Astrocyte of the hippocampus (primary cell): ENCODE measurements at places on chromosomes 3 and 15.

DNA sequence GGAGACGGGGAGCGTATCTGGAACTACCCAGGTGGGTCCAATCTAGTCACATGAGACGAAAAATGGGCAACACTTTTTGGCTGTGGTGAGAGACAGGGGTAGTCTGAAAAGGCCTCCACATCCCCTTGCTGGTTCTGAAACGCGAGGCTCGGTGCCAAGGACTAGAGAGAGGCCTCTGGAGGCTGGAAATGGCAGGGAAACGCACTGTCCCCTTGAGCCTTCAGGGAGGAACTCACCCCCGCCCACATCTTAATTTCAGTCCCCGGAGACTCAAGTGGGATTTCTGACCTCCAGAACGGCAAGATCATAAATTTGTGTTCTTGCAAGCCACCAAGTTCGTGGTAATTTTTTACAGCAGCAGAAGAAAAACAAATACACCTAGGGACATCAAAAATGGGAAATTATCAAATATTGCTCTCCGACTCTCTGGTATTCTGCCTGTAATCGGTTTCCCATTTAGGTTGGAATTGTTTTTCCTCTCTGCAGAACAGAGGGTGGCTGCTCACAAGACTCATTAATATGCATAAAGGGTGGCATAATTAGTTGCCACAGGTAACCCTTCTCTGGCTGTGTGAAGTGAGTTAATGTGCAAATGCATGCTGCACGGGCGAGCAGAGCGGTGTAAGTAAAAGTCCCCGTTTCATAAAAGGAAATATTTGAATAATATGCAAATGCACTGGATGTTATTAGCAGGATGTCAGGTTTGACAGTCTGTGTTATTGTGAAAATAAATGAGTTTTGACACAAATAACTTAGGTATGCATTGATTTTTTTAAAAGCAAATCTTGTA lies 185.7 kb downstream of the ARRDC4 start:
- no peak for DNase-seq

GRCh38 chr15:90603893-90604292 lies 74.2 kb downstream of the CRTC3 start:
- no peak for DNase-seq

DNA sequence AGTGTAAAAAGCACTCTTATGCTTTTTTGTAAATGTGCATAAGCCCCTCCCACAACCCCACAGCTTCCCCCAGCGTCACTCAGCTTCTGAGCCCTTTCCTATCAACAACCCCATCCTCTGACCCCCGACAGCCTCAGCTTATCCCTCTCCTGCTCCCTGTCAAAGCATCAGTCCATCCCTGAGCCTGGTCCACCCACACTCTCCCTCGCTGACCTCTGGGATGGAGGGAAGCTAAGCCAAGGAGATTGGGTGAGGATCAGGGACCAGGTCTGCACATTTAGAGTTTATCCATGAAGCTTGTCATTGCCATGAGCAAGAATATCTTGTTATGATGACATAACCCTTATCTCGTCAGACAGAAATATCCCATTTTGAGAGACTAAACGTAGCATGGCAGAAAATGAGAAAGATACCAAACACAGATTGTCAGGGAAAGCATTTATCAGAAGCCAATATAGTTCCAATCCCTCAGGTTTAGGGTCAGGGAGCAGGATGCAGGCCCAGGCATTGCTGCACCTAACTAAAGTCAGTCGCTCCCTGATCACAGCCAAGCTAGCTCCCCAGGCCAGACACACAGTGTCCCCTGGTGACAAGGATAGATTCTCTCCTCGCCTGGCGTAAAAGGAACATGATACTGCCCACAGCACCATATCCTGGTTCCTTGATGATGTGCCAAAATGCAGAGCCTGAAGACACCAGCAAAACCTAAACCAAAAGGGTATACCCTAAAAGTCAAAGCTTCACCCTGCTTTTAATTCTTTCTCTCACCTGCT lies 66.9 kb downstream of the DCLK3 start:
- DNase-seq, result no peak

- no peak for DNase-seq
Observed at GRCh38 chr15:87135109-87135508, 1055.4 kb downstream of the AGBL1 start.

GRCh38 chr3:152209776-152210175 lies 59.0 kb upstream of the MBNL1 start:
- no peak for DNase-seq

GRCh38 chr3:29065211-29065785 lies 215.6 kb upstream of the RBMS3 start:
- DNase-seq, result peak; percentile 99

DNA sequence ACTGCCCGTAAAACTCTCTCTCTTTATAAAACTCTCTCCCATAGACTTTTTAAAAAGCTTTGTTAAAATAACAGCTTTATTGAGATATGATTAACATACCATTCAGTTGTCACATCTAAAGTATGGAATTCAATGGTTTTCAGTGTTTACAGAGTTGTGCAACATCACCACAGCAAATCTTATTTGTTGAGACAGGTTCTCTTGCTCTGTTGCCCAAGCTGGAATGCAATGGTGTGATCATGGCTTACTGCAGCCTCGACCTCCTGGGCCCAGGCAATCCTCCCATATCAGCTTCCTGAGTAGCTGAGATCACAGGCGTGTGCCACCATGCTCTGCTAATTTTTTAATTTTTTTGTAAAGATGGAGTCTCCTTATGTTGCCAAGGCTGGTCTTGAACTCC lies 35.9 kb upstream of the TRAK1 start:
- DNase-seq, result no peak

DNA sequence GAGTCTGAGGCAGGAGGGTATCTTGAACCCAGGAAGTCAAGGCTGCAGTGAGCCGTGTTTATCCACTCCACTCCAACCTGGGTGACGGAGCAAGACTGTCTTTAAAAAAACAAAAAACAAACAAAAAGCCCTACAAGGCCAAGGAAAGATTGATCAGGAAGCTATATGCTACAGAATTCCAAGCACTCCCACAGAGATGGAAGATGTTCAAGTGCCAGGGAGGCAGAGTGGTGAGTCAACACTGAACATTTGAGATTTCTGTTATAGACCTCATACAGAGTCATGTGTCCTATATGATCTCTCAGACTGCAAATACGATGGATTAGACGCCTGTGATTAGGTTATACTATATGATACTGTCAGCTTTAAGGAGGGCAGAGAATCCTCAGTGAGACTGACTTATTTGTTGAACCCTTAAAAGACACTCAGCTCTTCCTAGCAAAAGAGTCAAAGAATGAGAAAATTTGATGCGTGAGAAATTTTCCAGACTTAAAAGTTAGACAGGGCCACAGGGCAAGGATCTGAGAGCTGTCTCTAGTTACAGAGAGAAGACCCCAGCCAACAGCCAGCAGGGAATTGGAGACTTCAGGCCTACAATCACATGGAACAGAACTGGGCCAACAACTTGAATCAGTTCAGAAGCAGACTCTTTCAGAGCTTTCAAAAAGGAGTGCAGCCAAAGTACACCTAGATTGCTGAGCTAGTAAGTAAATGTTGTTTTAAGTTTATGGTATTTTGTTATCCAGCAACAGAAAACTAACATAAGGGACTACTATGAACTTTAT lies 107.6 kb downstream of the PIK3CB start:
- DNase-seq, result peak; percentile 41

- DNase-seq, result no peak
Observed at GRCh38 chr3:10370429-10370828, 49.5 kb upstream of the SEC13 start.

DNA sequence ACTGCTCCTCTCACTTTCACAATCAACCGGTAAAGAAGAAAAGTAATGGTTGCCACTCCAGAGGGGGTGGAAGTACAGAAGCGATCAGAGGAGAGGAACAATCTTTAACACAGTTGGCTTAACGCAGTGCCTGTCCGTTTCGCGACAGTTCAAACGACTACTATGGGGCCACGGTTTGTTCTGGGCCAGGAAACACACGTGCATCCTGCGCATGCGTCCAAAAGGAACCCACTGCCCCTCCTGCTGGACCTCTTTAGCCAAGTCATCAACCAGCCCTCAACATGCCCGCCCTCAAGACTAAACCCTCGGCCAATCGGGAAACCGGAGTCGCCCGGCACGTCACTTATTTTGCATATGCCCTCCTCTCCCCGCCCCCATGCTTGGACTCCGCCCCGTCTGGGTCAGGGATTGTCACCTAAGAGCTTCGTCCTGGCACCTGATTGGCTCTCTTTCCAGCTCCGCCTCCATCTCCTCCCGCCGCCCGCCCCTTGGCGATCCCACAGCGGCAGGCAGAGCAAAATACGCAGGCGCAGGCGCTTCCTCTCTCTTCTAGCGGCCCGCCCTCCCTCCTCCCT lies 345 bp upstream of the CDV3 start:
- DNase-seq, result peak; percentile 100

DNA sequence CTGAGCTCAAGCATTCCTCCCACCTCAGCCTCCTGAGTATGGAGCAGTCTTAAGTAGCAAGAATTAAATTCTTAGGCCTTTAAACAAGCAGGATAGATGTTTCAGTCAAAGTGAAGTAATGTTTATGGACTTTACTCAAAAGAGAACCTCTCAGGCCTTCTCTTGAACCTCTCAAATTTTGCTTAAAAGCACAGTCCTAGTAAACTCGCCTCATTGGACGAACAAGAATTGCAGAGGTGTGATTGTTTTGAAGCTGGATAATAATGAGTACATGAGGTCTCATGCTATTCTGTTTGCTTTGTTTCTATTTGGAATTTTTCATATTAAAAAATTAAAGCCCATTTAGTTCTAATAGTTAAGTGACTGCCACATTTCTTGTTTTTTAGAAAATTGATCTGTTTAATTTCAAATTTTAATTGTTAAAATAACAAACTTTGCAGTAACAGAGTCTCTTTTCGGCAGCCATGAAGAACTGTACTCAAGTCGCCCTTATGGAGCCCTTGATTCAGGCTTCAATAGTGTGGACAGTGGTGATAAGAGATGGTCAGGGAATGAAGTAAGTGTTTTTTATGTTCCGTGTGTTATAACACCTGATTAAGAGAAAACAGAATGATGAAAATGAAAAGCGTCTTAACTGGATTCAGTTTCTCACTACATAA lies 39.4 kb downstream of the LRCH3 start:
- DNase-seq, result no peak

GRCh38 chr3:129346695-129347457 lies 68.2 kb downstream of the HMCES start:
- DNase-seq, result no peak

- peak; percentile 49 for DNase-seq
Observed at GRCh38 chr3:104273046-104273649, 1093.6 kb upstream of the ALCAM start.

DNA sequence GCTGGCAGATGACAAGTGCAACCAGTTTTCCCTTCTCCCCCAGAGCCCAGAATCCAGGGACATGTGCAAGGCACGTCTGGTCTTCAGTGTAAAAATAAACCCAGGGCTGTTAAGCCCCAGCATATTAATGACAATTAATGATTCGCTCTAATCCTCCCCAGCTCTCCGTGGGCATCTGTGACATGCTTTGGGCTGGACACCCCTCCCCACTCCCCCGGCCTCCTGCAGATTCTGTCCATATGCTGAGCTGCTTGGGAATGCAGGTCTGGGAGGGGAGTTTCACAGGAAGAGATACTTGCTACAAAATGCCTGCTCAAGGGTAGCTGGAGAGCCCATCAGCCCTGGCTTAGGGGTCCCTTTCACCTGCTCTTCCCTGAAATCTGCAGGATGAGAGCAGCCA lies 43.0 kb upstream of the NTRK3 start:
- no peak for DNase-seq

- DNase-seq, result no peak
Observed at GRCh38 chr3:15199493-15200105, 6.4 kb upstream of the CAPN7 start.

GRCh38 chr3:33722626-33723370 lies 4.7 kb upstream of the CLASP2 start:
- DNase-seq, result peak; percentile 16

DNA sequence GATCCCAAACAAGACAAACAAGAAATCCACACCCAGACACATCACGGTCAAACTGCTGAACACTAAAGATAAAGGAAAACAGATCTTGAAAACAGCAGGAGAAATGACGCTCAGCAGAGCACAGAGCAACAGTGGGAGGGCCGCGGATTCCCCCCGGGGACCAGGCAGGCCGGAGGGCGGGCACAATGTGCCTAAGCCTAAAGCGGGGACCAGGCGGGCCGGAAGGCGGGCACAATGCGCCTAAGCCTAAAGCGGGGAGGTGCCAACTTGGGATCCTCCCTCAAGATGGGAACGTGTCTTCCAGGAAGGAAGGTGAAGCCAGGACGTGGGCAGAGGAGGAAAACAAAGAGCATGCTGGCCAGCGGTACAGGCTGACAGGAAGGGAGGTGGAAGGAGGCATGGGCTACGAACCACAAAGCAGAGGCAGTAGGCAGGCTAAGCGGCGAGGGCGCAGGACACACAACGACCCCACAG lies 31.1 kb downstream of the CYFIP1 start:
- DNase-seq, result peak; percentile 52

- no peak for DNase-seq
Observed at GRCh38 chr3:100526613-100527346, 34.4 kb downstream of the TMEM45A start.

DNA sequence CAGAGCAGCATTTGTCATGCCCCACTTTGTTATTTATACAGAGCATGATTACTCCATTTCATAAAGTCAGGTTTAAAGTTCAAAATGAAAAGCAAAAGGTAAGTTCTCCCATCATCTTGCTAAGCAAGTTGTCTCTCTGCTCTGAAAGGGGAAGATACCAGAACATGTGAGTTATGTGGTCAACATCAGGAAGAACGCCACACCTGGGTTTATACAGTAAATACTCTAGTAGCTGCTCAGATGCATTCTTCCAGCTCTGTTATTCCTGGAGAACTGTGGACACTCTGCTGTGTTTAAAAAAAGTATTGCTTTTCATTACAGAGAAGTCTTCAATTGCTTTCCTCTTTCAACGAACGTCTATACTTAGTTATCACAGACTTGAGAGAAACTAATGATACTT lies 145.7 kb downstream of the PLCL2 start:
- DNase-seq, result no peak

- DNase-seq, result no peak
Observed at GRCh38 chr3:108295421-108296175, 750 bp upstream of the HHLA2 start.

- no peak for DNase-seq
Observed at GRCh38 chr3:15264486-15264885, 58.4 kb downstream of the CAPN7 start.

DNA sequence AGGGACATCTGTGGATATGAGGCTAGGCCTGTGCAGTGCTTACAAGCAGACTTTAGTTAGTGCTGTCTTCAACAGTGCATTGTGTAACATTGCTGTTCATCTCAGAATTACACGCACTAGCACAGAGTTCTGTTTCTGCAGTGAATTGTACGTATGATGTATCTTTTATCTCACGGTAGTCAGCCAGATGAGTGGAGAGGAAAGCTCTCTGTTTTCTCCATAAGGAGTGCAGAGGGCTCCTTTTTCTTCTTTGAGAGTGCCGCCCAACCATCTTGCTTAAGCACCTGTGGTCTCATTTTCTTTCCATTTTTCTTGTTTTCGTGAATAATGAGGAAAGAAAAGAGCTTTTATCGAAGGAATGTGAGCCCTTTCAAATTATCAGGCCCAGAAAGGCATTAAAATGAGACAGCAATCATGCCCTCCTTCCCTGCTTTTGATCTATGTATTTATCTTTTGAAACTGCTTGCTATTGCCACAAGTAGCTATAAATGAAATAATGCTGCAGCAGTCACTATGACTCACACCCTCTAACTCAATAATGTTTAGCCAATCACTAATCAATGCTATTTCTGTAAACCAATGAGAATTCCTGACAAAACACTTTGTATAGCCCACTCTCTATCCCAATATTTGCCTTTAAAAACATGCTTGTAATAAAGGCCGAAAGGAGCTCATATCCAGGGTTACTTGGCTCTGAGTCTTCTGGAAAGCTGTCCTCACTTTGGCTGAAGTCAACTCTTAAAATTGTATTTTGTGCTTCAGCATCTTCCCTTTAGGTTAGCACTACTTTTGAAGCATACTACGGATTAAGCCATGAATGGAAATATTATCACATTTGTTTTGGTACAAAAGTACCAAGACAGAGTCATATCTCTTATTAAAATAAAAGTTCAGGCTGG lies 226.0 kb upstream of the P2RY1 start:
- no peak for DNase-seq
